ENCODE measurements at places on chromosomes 13 and 19.

- DNase-seq, result peak; percentile 37
These were observed 327.4 kb upstream of the ZNF507 start for GRCh38 chr19:32018014-32018413.

DNA sequence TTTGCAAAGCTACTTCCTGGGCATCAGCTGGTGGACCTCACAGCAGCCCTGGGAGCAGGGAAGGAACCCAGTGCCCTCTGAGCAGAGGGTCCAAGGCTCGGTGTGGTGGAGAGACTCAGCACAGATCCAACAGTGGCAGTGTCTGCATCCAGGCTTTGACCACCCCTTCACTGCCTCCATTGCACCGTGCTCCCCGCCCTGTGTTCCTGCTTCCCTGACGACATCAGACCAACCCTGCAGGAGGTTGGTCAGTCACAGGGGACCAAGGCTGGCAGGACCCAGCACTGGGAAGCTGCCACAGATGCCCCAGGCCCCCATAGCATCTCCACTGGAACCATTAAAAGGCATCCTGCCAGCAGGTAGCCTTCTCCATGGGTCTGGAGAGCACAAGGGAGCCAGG is 7.8 kb upstream of the VSTM2B start:
- DNase-seq, result no peak

DNA sequence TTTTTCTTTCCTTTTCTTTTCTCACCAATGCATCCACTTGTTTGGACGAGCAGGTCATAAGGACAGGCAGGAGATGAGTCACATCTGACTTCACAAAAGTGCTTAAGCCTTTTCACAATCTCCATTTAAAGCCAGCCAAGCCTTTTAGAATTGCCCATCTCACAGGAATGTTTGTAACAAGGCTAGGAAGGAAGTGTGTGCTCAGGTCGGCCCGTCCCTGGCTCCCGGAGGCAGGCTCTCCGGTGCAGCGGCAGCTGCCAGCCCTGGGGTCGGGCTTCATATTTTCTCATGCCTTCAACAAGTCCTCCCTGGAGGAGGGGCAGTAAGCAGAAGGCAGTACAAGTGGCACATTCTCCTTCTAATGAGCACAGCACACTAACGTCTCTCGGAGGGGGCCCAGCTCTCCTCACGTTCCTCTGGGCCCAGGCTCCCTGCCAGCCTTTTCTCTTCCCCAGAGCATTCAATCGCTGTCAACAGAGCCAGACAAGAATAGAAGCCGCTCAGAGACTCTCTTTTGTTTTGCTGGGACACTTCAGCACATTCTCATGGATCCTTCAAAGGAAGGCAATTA is 180.5 kb downstream of the COL4A1 start:
- peak; percentile 98 for DNase-seq

DNA sequence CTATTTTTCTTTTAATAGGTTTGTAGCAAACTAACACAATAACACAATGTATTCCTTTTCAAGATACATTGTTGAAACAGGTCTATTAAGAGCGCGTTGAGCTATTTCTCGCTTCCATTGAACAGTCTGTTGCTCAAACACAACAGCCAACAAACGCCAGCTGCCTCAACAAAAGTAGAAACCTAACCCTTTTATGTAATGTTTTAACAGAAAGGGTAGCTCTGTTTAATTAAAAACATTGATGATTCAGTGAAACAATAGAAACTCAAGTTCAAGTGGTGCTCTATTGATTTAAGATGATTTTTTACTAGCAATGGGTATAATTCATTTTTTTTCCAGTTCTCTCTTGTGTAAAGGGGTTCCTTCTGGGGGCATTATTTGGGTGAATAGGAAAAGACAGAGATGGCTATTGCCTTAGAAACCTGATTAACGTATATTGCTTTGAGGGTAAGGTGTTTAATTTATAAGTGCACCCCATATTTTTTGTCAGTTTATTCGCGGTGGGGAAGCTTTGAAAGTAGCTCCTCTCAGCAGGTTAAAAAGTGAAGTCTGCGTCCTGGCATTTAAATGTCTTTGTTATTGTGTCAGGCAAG is 14.9 kb downstream of the ZIC2 start:
- DNase-seq, result no peak

DNA sequence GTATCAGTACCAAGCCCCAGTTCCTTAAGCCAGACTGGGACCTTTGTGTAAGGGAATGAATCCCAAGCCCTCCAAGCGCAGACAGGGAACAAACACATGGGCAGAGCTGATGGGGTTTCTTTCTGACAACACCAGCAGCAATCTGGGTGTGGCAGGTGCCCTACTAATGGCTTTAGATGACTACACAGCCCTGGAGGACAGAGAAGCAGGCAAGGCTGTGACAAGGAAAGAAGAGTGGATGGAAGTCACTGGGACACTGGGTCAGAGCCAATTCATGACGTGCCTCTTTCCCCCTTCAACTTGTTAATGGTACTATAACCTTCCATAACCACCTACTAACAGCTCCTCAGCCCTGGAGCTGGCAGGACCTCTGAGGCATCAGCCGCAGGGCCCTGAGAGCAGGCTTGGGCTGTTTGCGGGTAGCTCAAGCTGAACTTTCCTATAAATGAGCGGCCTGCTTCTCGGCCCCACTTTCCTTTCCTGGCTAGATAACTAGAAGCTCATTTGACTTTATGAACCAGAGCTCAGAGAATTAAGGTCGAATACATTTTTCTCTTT is 38.9 kb downstream of the RASL11A start:
- no peak for DNase-seq

GRCh38 chr13:95564733-95565291 is 12.3 kb downstream of the CLDN10 start:
- peak; percentile 30 for DNase-seq

DNA sequence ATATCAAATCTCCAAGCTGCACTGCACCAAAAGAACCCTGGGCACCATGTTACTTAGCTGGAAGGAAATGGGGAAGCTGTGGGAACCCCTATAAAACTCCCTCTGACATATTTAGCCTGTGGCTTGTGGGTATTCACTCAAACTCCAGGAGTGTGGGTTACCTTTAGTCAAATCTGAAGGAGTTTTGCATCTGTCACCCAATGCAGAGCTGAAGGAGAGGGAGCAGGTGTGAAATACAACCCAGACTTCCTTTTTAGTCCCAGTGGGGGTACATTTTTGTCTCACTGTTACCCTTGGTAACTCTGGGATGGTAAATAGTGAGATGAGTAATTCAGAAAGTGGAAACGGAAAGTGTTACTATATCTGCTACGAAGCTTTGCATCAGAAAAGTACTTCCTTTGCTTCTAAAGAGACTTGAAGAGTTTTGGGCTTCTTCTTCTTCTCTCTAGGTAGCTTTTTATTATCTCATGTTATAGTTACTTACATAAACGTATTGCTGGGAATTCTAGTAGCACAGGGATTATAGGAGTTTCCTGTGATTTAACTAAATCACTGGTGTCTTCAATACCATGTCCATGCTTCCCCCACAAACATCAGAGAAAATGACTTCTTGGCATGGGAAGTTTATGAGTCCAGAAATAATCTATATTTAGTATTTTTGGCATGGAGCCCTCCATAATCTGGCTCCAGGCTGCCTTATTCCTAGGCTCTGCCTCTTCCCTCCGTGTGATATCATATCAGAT is 105.9 kb downstream of the AKAP11 start:
- peak; percentile 83 for DNase-seq

DNA sequence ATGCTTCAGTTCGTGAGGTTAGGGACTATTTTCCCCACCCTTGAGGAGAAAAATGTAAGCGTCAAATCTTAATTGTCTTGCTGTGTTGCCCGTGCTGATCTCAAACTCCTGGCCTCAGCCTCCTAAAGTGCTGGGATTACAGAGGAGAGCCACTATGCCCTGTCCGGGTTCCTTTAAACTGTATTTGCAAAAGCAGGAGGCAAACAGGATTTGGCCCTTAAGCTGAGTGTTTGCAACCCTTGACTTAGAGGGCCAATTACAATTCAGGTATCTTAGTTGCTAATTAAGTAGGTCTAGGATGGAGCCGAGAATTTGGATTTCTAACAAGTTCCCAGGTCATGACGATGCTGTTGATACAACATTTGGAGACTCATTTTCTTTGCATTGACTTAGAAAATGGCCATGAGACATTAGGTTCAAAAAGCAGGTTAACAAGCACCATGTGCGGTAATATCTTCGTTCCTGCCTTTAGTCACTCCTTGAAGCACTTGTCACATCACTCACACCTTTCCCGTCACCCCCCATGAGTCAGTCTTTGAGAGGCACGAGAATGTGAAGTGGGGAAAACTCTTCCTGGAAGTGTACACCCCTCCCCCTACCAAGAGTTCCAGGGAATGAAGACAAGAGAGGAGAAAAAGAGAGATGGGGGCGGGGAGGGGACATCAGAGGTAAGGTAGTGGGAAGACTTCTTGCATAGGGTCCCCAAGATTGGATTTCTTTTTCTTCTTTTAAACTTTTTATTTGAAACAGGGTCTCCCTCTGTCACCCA is 2.6 kb downstream of the NAPSA start:
- no peak for DNase-seq

GRCh38 chr19:16829010-16829821 is at the start of gene SIN3B:
TSS of gene SIN3B (plus strand) at chr19:16829398. CDS start at chr19:16829421, 23 bp downstream.
- DNase-seq, result peak; percentile 90

- peak; percentile 63 for DNase-seq
These were observed 22.4 kb upstream of the EBI3 start for GRCh38 chr19:4206818-4207484.

- no peak for DNase-seq
These were observed 54.9 kb upstream of the SLITRK6 start for GRCh38 chr13:85853901-85854663.

DNA sequence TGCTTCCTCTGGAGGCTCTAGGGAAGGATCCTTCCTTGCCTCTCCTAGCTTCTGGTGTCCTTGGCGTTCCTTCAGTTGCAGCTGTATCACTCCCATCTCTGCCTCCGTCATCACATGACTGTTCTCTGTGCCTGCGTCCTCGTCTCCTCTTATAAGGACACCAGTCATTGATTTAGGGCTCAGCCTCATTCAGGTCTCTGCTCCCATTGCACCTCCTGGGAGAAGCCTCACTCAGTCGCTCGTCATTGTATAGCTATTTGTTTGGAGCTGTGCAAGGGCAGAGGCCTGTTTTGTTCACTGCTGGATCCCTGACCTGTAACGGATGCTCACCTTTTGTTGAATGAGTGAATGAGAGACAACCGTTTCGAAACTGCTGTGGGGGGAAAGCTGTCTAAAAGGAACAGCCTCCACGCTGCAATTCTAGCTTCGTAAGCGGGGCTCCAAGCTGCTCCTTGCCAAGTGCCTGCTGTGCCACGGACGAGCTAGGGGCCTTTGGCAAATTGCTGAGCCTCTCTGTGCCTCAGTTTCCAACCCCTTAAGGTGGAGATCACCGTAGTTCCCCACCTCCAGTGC is 17.2 kb downstream of the BRSK1 start:
- no peak for DNase-seq

GRCh38 chr19:45848922-45849321 is 14.0 kb downstream of the SYMPK start:
- DNase-seq, result peak; percentile 19

DNA sequence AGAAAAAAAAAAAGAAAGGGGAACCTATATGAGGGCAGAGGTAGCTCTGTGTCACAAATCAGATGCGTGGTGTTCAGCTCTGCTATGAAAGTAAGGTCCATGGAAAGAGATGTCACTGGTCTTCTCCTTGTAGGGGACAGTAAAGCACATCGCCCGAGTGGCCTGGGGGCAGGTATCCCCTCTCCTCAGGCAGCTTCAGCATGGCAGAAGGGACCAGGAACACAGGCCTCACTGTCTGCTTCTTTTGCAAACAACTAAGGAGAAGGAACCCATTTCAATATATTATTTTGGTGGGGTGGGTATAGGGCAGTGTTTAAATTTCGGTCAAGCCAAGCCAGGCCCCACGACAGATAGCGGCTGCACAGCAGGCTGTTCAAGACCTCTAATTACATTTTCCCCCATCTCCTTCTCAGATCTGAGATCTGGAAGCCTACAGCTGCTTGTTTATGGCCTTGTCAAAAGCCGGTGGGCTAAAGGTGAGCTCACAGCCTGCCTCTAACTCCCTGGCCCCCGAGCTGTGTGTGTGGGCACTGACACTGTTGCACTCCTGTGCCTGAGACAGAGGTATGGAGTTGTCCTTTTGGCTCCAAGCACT is 72.8 kb downstream of the HSPH1 start:
- DNase-seq, result no peak

DNA sequence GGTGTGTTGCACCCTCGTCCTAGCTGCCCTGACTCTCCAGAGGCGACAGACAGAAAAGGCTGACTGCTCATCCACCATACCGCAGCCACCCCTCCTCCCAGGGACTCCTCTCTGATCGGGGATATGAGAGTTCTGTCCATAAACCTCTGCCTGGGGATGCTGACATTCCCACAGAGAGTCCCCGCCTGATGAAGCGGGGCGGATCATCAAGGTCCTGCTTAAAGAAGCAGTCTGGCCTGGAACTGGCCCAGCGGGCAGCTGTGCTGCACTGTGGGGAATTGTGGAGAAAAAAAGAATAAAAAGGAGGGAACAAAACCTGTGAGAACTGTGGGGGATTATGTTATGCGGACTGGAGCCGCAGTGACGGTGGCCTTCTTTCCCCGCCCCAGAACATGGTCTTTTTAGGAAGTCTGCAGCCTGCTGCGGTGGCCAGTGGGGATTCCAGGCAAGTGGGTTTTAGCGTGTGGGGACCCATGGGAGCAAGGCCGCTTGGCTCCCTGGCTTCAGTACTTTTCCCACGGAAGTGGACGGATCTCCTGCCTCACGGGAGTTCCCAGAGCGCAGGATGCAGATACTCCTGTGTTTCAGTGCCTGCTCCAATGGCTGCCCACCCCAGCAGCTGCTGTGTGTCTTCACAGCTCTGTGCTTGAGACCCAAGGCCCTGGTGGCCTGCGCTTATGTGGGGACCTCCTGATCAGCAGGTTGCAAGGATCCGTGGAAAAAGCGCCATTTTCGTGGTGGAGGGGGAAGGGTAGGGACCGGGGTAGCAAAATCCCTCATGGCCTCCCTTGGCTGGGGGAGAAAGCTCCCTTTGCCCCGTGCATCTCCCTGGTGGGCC is 1456.2 kb upstream of the SLC10A2 start:
- DNase-seq, result no peak

GRCh38 chr19:10603873-10604459 is 16.9 kb upstream of the AP1M2 start:
- DNase-seq, result peak; percentile 48

DNA sequence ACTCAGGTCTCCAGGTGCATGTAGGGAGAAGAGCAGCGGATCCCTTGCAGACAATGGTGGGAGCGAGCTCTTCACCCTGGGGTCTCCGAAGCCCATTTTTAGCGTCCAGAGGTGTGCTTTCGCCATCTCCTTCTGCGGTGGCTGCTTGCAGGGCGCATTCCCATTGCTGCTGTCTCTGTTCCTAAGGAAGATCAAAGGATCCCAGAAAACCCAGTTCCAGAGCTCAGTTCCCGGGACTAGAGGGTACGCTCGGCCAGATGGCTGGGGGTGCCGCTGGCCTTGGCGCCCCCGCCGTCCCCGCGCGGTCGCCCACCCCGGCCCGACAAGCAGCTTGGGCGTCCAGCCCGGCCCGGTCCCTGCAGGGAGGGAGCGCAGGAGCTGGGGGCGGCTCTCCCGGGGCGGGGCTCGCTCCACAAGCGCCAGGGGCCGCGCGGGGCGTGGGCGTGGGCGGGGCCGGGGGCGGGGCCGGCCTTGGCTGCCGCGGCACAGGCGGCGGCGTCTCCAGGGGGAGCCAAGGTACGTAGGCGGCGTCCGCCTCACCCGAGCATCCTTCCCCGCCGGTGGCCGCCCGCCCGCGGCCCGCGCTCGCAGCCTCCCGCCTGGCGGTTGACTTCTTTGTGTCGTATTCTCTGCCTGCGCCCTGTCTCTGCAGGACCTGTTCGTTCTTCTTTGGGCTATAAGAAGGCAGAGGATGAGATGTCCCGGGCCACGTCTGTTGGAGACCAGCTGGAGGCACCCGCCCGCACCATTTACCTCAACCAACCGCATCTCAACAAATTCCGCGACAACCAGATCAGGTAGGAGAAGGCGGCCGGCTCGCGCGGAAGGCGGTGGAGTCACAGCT is 96.8 kb downstream of the ATP8A2 start:
- DNase-seq, result no peak

- no peak for DNase-seq
These were observed 6.6 kb downstream of the EFNB2 start for GRCh38 chr13:106528718-106529414.
